ENCODE measurements at places on chromosomes 12 and 14. TPM values are rescaled to one million over a fixed set of nuclear protein-coding genes. Genes with fewer than 3 reads are reported as not detected.

DNA sequence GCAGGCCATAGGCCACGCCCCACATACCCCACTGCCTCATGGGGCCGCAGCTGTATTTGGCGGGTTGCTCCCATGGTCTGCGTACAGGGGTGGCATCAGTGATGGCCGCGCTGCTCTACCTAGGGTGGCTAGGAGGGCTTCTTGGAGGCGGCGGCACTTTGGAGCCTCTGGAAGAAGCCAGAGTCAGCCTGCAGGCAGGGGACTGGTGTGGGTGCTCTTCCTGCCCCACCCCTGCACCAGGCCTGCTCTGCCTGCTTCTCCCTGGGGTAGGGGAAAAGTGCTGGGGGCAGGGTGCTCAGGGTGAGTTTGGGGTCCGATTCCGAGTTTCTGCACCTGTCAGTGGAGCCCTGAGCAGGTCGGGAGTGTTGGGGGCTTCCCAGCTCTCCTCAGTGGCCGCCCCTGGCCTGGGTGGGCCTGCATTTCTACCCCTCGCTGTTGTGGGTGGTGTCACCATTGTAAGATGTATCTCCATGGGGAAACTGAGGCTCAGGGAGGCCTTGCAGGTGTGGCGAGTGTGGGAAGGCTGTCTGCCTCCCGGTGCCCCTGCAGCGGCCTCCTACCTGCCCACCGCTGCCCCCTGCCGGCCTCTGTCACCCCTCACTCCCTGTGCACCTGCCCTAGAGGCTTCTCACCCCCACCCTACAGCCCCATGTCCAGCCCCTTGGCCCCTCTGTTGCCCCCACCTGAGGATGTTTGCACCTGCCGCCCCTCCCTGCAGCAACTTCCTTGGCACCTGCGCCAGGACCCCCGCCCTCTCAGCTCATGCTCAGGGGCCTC lies 5.5 kb downstream of the CEP170B start:
- peak; percentile 64 for DNase-seq

- DNase-seq = peak; percentile 72
Measured at GRCh38 chr12:122190842-122191668, 8.1 kb downstream of the LRRC43 start.

GRCh38 chr12:15540469-15540872 lies 218.2 kb downstream of the PTPRO start:
- DNase-seq = no peak

GRCh38 chr12:131578828-131579470 lies 131.9 kb upstream of the SFSWAP start:
- DNase-seq = no peak

DNA sequence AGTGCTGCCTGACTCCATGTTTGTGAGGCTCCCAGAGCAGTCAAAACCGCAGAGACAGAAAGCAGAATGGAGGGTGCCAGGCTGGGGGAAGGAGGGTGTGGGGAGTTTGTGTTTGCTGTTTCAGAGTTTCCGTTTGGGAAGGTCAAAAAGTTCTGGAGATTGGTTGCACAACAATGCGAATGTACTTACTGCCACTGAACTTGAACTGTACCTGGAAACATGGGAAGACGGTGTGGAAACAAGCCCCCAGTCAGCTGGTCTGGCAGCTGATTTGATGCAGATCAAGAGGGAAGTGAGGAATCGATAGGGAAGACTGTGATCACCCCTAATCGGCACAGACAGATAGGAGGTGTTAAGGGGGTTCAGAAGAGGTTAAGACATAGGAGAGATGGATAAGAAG lies 35.3 kb upstream of the INF2 start:
- DNase-seq = no peak

DNA sequence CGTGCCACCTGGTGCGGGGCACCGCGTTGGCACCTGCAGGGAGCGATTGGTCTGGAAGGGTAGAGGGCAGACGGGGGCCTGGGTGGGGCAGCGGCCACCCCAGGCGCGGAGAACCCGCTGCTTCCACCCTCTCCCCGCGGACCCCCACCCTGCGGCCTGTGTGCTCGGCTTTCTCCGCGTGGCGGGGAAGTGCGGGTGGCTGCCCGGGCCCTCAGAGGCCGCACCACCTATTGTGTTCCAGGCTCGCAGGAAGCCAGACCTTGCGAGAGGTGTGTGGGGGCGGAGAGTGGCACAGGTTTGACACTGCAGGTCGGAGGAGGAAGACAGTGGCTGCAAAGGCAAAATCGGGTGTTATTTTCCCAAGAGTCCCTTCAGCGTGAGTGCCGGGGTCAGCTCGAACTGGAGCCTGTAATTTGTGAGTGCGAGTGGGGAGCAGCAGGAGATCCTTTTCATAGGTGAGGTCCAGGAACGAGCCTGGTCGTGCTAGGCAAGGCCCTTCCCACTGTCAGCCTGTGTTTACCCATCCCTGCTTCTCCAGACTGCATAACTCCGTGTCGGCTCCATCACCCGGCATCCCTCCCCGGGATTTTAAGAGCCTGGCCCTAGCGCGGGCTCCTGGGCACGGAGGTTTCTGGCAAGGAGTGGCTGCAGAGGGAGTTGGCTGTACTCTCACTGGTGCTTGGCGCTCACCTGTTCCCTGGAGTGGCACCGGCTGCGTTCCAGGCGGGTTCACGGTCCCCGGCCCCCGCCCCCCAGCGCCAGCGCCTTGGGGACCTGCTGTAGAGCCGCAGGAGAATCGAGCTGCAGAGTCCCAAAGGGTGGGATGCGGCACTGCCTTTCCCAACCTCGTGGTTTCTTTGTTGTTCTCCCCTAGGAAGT lies 935 bp downstream of the TBC1D30 start:
- no peak for DNase-seq

The KCNH3 gene
- 0.31 TPM for polyA plus RNA-seq

The GPR65 gene
- 1.9 TPM for polyA plus RNA-seq

The NEDD8 gene
- polyA plus RNA-seq = 345 TPM

DNA sequence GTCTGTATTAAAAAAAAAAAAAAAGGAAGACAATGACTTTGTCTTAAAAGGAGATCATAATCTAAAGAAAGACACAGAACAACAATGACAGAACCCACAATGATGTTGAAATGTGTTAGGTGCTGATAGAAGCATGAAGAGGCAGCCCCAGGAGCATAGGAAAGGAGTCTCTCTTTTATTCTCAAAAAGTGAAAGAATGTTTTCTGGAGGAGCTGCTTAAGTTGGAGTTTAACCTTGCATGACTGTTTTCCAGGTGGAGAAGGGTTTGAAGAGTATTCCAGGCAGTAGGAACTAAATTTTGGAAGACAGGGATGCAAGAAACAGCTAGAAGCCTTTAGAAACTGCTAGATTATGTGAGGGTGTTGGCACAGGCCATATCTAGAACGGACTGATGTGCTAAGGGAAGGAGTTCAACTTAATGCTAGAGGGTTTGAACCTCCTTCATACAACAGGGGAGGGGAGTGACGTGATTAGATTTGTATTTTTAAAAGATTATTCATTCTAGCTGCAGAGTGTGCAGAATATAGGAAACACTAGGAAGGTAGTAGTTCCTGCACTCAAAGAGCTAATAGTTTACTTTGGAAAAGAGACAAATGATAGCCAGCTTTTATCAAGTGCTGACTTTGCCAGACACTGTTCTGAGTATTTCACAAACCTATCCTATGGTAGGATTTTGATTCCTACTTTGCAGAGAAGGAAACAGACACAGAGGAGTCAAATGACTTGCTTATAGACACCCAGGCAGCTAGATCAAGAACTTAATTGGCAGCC lies 4.6 kb upstream of the RPL6 start:
- no peak for DNase-seq

The POTEM gene
- polyA plus RNA-seq = not detected

The MRPL51 gene
- 125 TPM for polyA plus RNA-seq

The GRIP1 gene
- polyA plus RNA-seq = 0.38 TPM

DNA sequence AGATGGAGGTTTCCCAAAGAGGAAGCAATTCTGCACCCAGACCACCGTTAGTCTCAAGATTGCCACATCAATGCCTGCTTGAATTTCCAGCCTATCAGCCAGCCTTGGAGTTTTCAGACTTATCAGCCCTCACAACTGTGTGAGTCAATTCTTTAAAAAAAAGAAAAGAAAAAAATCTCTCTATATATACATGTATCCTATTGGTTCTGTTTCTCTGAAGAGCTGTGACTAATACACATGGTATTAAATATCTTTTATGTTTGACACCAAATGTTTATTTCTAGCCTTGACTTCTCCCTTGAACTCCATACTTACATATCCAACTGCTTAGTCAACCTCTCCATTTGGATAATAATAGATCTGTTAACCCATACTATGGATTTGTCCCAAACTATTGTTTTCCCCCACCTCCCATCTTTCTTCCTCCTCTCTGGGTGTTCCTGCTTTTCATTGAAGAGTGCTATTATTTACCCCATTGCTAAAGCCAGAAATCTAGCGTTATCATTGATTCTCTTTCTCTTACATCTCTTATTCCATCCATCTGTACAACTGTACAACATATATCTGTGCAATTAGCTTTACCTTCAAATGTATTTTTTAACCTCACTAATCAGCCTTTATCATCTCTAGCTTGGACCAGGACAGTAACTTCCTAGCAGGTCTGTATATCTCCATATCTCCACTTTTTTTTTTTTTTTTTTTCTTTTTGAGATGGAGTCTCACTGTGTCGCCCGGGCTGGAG lies 22.7 kb upstream of the EID3 start:
- DNase-seq = no peak

- DNase-seq = no peak
Measured at GRCh38 chr12:122291431-122291830, 25.1 kb upstream of the VPS33A start.

The MUCL1 gene
- polyA plus RNA-seq = not detected

DNA sequence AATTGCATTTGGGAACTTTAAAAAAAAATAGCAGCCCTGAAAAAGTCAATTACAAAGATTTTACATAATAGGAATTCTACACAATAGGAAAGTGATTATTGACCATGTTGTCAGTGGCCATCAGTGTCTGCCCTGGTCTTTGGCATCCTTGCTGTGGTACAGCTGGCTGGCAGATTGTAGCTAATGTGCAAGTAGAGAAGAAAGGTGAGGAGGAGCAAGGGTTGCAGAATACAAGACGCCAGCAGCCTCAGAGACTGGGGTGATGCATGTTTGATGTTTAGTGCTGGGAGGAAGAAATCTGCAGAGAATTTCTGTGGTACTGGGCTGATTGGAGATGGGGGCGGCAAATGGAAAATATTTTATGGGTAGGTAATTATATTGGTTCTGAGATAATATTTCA lies 322.9 kb downstream of the TMEM117 start:
- no peak for DNase-seq

The CD27 gene
- 0.88 TPM for polyA plus RNA-seq

GRCh38 chr12:93279565-93280412 lies 97.9 kb upstream of the NUDT4 start:
- DNase-seq = no peak

The KIF5A gene
- polyA plus RNA-seq = 0.75 TPM

DNA sequence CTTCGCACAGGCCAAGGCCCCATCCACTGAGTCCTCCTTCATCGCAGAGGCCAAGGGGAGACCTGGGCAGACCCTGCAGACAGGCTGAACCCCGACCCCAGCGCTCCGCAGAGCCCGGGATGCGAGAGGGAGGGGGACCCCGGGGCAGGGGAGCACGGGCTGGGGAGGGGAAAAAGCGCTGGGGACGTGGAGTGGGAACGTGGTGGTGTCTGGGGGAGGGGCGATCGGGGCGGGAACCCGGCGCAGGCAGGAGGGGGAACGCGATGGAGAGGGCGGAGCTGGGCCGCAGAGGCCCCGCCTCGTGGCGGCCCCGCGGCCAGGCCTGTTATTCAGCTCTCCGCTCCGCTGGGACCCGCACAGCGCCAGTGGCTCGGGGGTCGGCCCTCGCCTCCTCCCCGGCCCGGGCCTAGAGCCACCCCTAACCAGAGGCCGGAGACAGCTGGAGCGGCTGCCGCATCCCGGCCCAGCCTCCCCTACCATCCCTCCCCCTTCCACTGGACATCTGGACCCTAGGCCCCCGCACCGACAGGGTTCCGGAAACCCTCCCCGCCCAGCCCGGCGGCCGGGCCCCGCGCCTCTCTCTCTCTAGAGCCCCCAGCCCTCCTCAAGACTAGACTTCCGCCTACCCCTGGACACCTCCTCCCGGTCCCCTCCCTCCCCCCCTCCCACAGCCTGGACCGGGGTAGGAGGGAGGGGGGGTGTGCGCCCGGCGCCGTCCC lies at the start of gene ARHGEF25:
TSS of gene ARHGEF25 (plus strand) at position 328 of the 719 bp plus-strand sequence. CDS start 460 bp downstream, outside the sequence.
- DNase-seq = peak; percentile 88

The KRT74 gene
- polyA plus RNA-seq = not detected

The VASH1 gene
- polyA plus RNA-seq = 26.9 TPM

- DNase-seq = no peak
Measured at GRCh38 chr12:62361048-62361447, 100.8 kb downstream of the USP15 start.

DNA sequence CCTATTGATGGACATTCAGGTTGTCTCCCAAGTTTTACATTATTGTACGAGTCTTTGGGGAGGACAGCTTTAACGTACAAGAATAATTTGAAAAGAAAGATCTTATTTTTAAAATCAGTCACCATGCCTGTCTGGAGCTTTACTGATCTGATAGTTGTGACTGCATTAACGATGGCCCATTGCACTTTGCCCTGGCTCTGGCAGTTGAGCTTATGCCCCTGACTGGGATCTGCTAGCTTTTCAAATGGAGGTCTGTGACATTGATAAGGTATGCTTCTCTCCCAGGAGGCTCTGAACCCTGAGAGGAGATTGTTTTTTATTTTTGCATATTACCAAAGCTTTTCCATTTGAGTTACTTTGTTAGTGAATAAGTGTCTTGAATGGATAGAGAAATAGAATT lies 17.9 kb upstream of the RAB3IP start:
- no peak for DNase-seq

DNA sequence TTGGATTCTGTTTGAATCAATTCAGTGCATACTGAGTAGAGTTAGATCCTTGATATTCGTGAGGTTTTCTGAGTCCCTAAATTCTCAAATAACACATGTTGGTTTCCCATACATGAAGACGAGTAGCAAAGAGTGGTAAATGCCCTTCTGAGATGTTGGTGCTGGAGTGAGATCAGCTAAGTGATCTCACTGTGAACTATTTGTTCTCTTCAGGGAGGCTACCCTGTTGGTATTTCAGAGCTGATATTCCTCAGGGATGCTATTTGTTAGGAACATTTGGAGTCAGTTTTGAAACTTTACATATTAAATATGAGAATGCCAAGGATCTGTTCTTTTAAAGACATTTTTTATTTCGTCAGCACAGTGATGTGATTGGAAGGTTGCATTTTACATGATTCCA lies 54.7 kb downstream of the SUSD6 start:
- no peak for DNase-seq

- DNase-seq = no peak
Measured at GRCh38 chr14:96602186-96602585, 100.0 kb downstream of the PAPOLA start.

GRCh38 chr14:60485057-60485597 lies 736 bp downstream of the C14orf39 start:
- DNase-seq = peak; percentile 67

The ABHD12B gene
- polyA plus RNA-seq = 0.13 TPM

The KRT83 gene
- polyA plus RNA-seq = not detected

The ALG10B gene
- polyA plus RNA-seq = not detected

- no peak for DNase-seq
Measured at GRCh38 chr12:85310025-85310424, 30.0 kb downstream of the ALX1 start.

The RD3L gene
- polyA plus RNA-seq = not detected

DNA sequence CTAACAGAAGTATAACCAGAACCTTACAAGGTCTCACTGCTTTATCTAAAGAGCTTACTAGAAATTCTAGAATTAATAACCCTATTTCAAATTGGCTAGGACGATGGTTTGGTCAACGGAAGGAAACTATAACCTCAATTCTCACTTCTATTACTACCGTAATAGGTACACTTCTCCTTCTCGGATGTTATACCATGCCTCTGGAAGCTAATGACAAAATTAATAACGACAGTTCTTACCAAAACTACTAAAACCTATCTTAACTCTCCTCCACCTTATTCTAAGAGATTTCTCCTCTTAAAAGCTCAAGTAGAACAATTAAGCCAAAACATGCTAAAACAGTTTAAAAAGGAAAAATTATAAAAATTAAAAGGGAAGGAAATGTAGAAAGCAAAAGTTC lies 23.7 kb upstream of the UBC start:
- no peak for DNase-seq
